ENCODE measurements at places on chromosomes 4 and X.

GRCh38 chr4:85722401-85722800 lies 247.5 kb downstream of the ARHGAP24 start:
- no peak for DNase-seq

GRCh38 chr4:180314972-180315371 lies 1928.2 kb upstream of the TENM3 start:
- no peak for DNase-seq

- no peak for DNase-seq
These were observed 332.6 kb downstream of the DTHD1 start for GRCh38 chr4:36614011-36614410.

- no peak for DNase-seq
These were observed 37.2 kb upstream of the HSD17B10 start for GRCh38 chrX:53471346-53471745.

DNA sequence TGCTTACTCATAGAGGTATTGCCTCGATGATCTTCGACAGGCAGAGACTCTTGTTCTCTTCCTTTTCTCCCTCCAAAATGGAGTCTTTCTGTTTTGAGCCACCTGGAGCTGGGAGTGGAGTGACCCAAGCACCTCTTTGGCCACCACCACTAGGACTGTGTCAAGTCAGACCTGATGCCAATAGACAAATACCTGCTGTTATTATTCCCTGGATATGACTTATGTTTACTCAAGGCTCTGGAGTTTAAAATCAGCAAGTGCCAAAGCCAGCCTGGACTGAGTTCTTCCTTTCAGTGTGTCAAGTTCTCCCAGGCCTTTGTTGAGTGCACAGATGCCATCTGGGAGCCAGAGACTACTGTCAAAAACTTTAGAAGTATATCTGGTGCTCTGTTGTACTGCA lies 130.2 kb upstream of the SLC6A14 start:
- no peak for DNase-seq

- peak; percentile 32 for DNase-seq
These were observed 1.1 kb downstream of the FBXL5 start for GRCh38 chr4:15653864-15654592.

DNA sequence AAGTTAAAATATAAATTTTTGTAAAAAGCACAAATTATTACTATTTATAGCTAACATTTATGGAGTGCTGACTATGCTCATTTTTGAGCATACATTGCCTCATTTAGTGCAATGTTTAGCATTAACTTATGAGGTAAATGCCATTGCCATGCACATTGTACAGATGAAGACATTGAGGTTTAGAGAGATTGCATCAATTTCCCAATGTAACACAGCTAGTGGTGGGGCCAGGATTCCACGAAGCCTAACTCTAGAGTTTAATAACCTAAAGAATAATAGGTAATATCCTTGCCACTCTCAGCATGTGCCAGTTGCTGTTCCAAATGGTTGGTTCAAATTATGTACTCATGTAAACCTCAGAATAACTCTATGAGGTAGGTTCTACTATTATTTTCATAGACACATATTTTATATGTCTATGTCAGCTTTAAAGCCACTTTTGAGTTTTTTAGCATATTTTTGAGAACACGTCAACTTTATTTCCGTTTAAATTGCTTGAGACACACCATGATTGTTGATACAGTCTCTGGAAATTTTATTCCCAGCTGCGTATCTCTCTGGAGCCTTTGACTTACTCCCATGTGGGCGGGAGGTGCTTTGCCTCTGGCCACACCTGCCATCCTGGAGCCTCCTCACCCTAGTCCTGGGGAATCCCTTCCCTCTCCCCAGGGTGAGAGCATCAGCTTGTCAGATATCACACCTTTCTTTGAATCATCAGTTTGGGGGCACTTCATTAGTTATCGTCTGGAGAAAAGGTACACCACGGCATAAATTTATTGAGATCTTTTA lies 10.8 kb upstream of the ADH1A start:
- DNase-seq, result no peak

- no peak for DNase-seq
These were observed 26.1 kb upstream of the EXOC1L start for GRCh38 chr4:55793479-55793878.

- DNase-seq, result peak; percentile 30
These were observed 564 bp downstream of the PGK1 start for GRCh38 chrX:78104447-78105176.

GRCh38 chr4:2827874-2828751 lies 15.5 kb upstream of the ADD1 start:
- no peak for DNase-seq

- DNase-seq, result no peak
These were observed 66.0 kb upstream of the GEMIN8 start for GRCh38 chrX:14095702-14096101.

- no peak for DNase-seq
These were observed 206.6 kb upstream of the HS3ST1 start for GRCh38 chr4:11635342-11635741.

DNA sequence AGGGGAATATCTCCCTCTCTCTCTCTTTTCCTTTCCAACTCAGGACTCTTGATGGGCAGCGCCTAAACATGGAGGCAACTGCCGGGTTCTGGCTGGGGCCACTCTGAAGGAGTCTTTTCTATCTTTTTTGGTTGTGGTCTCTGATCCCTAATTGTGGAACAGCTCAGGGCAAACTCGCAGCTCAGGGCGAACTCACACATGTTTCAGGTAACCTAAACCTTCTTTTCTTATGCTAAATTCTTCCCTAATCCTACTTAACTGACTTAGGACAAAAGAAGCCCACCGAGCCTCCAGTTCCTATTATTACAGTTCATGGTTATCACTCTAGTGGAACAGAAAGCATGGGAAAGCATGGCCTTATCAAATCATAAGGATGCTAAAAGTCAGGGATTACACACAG lies 21.3 kb downstream of the ETDA start:
- no peak for DNase-seq

GRCh38 chrX:31836479-31836878 lies 764.6 kb upstream of the FTHL17 start:
- no peak for DNase-seq

GRCh38 chr4:65834707-65835106 lies 164.4 kb upstream of the EPHA5 start:
- DNase-seq, result no peak

DNA sequence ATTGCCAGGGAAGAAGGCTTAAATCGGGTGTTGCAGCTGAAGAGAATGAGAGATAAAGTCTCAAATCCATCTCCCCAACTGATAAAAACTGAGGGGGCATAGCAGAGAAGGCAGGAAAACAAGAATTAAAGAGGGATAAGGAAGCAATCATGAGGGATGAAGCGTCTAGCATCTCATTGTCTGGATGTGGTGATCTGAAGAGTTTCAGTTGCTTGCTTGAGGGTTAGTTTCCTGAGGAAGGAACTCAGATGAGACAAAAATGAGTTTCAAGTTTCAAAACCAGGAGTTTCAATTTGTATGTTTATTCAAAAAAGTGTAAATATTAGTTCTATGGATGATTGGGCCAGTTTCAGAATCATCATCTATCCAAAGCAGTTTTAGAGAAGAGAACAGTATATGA lies 496.9 kb downstream of the RAB28 start:
- no peak for DNase-seq

DNA sequence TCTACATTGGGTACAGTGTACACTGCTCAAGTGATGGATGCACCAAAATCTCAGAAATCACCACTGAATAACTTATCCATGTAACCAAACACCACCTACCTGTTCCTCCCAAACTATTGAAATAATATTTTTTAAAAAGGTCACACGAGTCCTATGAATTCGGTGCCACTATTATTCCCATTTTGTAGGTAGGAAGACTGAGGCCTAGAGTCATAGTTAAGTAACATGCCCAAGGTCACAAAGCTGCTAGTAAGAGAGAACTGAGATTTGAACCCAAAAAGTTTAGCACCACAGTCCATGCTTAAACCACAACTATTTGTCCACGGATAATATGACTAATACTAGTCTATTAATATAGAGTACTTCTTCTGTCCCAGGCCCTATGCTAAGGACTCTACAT lies 2.7 kb downstream of the ARHGEF6 start:
- DNase-seq, result no peak

GRCh38 chr4:130023088-130023487 lies 927.1 kb downstream of the C4orf33 start:
- DNase-seq, result no peak

GRCh38 chrX:23981711-23982110 lies 45.3 kb downstream of the KLHL15 start:
- no peak for DNase-seq

DNA sequence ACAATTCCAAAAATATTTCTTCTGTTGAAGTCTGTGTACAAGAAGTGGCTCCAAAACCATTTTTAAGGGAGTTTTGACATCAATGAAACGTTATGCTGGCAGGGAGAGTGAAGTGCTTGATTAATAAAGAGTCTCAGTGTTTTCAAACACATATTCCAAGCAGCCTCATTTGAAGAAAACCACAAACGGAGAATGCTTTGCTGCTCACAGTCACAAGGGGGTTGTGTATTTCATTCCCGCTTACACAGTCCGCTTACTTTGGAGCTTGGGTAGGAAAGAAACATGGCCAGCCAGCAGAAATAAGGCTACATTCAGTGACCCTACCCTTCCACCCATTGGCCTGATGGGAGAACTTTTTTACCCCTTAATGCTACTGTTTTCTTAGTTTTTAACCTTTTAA lies 586.2 kb downstream of the RAB28 start:
- no peak for DNase-seq

DNA sequence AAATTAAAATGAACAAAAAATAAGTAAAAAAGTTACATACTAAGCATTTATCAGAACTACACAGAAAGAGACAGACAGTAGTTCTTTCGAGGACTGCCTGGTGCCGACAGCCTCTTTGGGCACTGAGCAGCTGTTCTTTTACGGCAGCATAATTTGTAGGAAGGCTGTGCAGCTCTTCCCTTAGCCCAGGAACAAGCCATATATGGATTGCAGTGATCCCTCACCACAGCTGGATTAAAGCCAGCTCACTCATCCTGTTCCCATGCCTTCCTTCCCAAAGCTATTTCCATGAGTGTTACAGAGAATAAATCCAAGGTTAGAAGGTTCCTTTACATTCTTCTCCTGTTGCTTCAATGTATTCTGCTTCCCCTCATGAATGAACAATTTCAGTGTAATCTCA lies 71.7 kb downstream of the DDX60L start:
- DNase-seq, result no peak

DNA sequence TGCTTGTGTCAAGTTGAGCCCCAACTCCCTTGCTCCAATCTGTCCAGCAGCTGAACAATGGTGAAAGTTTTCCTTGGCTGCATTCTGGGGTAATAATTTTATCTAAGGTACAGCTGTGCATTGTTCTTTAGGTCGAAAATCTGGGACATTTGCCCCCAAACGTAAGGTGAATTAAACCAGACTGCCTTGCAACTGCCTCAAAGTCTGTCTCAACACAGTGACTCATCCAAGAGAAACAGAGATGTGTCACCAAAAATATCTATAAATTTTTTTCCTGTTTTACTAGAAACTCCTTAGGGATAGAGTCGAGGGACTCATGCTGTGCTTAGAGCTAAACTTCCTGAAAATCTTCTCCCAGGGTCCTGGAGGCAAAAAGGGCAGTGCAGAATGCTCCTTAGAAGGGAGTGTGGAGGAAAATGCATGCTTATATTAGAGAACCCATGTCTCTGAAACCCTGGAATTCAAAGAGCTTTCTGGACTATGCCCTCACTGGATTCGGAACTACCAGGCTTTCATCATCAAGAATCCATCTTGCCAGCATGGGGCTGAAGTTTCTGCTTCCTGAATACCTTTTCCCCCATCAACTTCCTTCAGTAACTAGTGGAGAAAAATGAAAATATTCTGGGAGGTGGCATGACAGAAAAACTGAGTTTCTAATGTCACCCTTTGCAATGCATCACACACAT lies 115.7 kb downstream of the PALLD start:
- no peak for DNase-seq

DNA sequence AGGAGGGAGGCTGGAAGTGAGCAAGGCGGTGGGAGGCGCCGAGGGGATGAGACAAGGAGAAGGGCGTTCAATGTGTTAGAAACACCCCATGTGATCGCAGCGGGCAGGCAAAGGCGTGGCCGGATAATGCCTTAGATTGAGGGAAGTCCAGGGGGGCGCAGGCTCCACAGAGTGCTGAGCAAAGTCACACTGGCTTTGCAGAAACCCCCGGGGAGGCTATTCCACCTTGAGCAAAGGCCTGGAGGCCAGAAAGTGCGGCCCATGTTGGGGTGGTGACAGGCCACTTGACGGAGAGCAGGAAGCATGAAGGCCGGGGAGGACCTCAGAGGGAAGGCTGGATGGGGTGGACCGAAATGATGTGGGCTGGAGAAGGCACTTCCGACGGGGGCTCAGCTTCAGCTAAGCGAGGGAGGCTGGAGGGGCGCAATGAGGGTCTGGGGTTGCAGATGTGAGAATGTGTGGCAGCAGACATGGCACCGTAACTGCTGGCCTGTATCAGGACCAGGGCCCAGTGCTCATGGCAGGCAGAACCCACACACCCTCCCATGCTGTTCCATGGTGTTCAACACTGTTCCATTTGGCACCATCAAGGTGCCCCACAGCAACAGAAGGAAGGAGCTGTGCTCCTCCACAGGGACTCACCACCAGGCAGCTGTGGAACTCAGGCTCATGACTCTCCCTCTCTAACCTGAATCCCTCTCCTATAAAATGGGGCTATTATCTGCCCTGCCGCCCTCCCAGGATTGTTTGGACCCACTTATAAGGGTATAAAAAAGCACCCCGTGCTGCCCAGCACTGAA lies 50.3 kb downstream of the HMX1 start:
- no peak for DNase-seq

- DNase-seq, result no peak
These were observed 83.5 kb downstream of the SYNPO2 start for GRCh38 chr4:118972167-118972566.

DNA sequence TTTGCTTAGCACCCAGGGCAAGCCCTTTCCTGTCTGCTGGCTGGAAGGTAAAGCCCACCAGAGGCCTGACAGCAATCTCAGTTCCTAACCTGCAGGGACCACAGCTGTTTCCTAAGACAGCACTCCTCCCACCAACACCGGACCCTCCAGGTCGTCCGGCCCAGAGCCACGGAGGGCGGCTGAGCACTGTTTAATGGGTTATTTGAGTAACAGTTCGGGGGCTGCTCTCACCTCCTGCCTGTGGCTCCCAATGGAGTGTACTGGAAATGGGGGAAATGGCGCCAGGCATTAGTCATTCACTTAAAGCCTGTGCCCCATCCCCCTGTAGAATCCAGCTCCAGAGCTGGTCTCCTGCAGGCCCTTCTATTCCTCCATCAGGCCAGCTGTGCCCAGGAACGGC lies 81.6 kb upstream of the ADRA2C start:
- no peak for DNase-seq

GRCh38 chrX:26352891-26353430 lies 137.0 kb downstream of the MAGEB5 start:
- no peak for DNase-seq

Data from GF-D8 (cell line).